ENCODE measurements at places on chromosomes 16 and 17.
A peak's percentile ranks its signal among the peaks of the same experiment; 100 is the strongest.

DNA sequence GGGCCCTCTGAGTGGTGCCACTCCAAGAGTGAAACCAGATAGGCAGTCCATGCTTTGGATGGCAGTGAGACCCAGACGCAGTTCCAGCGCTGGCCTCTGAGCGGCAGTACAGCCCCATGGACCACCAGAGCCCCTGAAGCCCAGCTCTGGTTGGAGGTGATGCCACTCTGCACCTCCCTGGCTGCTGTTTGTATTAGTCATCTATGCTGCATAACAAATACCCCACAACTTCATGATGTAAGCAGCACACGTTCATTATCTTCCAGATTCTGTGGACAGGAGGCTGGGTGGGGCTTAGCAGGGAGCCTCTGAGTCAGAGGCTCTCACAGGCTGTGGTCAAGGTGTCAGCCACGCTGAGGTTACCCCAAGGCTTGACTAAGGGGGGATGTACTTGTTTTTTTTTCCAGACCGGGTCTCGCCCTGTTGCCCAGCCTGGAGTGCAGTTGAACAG lies 5.1 kb upstream of the NME4 start:
- peak; percentile 68 for DNase-seq

GRCh38 chr17:40327244-40327729 lies 18.3 kb downstream of the RARA start:
- DNase-seq, result no peak

DNA sequence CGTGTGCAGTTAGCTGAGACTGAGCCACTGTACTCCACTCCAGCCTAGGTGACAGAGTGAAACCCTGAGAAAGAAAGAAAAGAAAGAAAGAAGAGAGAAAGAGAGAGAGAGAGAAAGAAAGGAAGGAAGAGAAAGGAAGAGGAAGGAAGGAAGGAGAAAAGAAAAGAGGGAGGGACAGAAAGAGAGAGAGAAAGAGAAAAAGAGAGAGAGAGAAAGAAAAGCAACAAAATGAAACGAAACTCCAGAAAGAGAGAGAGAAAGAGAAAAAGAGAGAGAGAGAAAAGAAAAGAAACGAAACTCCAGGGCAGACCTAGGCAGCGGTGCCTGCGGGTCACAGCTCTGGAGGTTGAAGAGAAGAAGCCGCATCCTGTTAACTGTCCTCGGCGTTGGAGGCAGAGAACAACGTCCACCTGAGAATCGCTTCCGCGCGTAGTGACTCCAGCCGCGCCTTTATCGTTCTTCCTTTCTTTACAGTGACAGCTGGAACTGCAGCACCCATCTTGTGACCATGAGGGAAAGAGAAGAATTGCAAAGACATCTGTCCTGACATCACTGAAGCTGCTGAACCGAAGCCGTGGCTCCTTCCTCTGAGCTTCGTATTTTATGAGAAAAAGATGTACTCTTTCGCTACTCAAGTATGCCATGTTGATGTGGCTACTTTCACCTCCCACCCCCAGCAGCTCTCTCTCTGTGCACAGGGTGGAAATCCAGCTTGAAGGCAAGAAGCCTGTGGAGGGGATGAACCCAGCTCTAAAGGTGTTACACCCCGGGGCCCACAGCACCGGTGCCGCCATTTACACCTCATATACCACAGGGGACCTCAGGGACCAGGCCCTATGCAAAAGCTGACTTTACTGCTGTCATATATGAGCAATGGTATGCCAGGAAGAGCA lies 56.9 kb upstream of the DOC2B start:
- no peak for DNase-seq

DNA sequence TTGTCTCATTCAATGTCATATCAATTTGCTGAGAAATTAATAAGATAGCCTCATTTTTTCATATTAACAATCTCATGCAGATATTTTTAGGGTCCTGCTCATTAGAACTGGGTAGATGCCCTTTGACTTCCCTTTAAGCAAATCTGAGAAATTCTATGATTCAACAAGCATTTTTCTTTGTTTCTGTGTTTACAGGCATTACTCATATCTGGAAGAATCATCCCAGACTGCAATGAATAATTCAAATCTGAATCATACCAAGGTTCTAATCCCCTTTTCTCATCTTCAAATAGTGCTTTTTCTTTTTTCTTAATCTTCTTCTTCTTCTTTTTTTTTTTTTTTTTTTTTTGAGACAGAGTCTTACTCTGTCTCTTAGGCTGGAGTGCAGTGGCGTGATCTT lies 69.2 kb upstream of the KIFC3 start:
- DNase-seq, result peak; percentile 72

DNA sequence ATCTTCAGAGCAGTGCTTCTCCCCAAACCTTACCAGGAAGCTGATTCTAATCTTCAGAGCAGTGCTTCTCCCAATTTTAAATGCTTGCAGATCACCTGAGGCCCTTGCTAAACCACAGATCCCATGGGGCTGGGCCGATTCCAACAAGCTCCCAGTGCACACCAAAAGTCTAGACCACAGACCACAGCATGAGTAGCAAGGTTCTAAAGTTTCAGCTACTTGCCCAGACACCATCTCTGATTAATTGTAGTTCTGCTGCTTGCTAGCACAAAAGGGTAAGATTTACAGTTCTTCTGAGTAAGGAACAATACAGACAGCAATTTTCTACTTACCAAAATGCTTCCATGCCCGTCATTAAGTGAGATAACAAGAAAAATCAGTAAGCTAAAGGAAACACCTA lies 12.2 kb downstream of the CLEC3A start:
- DNase-seq, result no peak

DNA sequence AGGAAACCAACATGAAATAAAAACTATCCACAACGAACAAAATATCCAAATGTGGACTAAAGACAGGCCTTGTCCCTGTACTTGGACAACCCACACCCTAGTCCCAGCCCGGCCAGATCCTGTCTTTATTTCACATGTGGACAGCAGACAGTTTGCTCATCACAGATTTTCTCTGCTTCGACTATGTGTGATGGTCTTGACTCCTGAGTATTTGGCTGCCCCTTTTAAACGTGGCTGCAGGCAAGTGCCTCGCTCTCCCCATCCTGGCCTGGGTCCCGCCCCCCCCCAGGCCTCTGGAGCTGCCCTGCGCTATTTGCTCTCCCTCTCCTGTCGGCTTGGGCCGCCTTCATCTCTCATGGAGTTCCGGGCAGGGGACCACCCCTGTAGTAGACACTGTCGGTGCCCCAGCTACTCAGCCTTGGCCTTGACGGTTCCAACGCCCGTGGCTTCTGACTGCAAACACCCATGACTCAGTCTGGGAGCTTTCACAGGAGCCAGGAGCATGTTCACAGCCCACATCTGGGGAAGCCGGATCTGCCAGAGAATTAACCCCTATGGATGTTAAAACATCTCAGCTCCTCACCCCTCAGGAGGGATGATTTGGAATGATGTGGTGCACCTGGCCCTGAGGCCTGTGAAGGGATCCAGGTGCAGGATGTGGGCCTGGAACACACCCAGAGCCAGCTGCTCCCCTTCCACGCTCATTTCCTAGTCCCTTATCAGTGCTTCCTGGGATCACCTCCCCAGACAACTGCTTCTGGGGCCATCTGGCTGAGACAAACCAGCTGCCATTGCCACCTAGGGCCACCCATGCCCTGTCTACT lies 229.7 kb upstream of the RPL38 start:
- peak; percentile 27 for DNase-seq

- no peak for DNase-seq
Measured at GRCh38 chr16:84527532-84528269, 23.2 kb upstream of the MEAK7 start.

DNA sequence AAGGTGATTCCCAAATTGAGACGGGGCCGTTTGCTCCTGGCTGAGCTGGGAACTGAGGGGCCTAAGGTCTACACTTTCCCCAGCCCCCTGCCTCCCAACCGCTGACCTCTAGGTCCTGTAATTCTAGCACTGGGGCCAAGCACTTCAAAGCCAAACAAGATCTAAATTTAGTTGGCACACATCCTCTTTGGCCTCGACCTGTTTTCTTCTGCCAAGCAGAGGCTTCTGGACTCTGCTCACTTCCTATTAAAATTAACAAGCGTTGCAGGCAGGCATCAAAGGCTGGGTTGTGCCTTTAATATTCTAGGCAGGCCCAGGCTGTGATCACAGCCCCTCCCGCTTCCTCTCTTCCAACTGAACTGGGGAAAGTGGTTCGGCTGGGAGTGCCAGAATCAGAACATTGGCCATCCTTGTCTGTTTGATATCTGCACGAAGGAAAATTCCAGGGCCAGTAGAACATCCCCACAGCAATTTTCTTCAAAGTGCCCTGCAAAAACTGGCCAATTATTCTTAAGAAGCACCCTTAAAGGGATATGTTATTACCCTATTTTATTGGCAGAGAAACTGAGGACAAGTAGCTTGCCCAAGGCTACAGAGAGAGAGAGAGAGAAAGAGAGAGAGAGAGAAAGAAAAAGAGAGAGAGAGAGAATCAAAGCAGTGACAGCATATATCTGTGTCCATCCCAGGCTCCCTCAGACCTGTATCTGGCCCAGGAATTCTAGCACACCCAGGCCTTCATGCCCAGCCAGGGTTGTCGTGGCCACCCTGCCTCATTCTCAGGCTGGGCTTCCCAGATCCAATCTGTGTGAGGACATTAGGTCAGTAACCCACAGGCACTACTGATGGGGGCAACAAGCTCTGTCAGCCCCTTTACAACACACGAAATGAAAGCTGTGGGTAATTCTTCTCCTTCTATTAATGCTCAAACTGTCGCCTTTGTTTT lies 12.8 kb upstream of the MT4 start:
- no peak for DNase-seq

GRCh38 chr17:21286066-21286770 lies 1.7 kb downstream of the MAP2K3 start:
- peak; percentile 92 for DNase-seq

- DNase-seq, result no peak
Measured at GRCh38 chr17:72420775-72421127, 299.9 kb downstream of the SOX9 start.

DNA sequence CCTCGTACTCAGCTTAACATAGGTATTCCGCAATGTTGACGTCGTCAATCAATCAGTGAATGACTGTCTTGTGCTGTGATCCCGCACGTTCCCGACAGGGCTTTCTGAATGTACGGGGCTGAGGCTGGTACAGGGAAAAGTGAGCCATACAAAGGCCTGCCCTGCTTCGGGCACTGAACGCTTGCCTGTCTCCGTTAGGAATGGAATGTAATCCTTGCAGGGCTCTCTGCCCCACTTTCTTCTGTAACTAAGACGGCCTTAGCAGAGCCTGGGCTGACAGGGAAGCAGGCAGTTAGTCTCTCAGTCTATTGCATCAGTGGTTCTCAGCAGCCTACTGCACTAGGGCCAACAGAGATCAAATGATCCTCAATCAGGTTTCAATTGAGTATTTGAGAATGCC lies 16.2 kb upstream of the MYH3 start:
- DNase-seq, result no peak

- DNase-seq, result no peak
Measured at GRCh38 chr16:88469615-88470395, 16.7 kb downstream of the ZFPM1 start.

- peak; percentile 52 for DNase-seq
Measured at GRCh38 chr17:81003711-81004475, 12.3 kb downstream of the CHMP6 start.

DNA sequence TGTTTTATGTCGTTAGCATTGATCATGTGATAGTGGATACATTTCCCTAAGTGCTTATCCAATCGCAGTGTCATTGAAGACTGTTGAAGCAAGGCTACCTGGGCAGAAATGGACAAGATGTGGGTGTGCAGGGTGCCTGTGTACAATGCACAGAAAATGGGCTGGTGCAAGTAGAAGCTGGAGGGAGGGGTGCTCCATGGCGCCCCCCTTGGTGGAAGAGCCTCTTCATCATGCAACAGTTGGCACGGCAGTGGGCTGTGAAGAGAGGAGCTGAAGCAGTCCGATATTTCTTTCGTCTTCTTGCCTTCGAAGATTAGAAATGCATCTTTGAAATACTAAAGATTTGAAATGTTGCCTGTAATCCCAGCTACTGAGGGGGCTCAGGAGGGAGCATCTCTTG lies 100.5 kb downstream of the PLCG2 start:
- DNase-seq, result no peak

DNA sequence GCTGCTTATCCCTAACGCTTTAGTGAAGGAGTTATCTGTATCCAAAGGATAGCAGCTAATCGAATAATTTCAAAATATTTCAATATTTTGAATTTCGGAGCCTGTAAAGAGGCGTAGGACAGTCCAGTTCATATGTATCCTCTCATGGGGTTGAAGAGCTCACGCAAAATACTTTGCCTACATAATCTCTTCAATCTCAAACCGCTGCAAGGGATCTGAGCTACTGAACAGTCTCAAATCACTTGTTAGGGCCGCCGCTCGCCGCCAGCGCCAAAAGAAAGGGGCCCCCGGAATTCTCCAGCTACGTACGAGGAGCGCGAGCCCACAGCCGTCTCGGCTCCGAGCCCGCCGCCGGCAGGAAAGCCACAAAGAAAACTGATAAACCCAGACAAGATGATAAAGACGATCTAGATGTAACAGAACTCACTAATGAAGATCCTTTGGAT lies 601 bp upstream of the RFWD3 start:
- DNase-seq, result peak; percentile 21

GRCh38 chr16:64409783-64410210 lies 712.1 kb downstream of the CDH11 start:
- DNase-seq, result peak; percentile 8

- DNase-seq, result no peak
Measured at GRCh38 chr17:10130263-10130662, 68.1 kb downstream of the GAS7 start.

GRCh38 chr17:38663125-38663751 lies 11.5 kb downstream of the EPOP start:
- peak; percentile 52 for DNase-seq

DNA sequence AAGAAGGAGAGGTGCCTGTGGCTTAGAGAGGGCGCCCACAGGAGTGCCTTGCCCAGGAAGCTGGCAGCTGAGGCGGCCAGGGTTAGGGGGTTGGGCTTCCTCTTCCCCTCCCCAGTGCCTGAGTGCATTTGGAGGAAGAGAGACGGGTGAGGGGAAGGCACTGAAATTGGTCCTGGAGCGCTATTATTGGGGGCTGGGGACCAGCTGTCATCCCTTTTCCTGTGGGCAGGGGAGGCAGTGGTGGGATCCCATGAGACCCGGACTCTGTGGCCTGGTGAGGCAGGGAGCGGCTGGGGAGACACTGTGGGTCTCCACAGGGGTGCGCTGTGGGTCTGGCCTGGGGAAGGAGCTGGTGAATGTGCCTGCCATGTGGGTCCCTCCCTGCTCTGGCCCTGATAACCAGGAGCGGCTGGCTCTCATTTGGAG lies 259.7 kb downstream of the SEC14L1 start:
- peak; percentile 57 for DNase-seq

- DNase-seq, result peak; percentile 93
Measured at GRCh38 chr16:67150833-67151396, at the start of gene B3GNT9. Gene B3GNT9 (minus strand): TSS chr16:67150998. CDS start chr16:67150485, 513 bp downstream.
